ENCODE measurements at places on chromosomes 4 and X.

DNA sequence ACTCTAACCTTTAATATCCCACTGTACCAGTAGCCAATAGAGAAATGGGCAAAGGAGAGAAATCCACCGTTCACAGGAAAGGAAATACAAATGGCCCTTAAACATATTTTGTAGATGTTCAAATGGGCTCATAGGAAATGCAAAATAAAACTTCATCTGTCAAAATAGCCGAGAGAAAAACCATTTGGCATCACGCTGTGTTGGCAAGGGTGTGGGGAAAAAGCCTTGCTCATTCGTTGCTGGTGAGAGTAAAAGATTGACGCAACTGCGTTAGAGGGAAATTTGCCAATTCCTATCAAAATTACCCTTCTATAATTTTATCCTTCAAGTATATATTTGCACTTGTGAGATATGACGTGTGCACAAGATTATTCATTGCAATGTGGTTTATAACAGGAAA, 131.9 kb downstream of the EIF4E start:
- no peak for DNase-seq

- DNase-seq: no peak
Observed at GRCh38 chr4:683982-684622, 4.8 kb downstream of the SLC49A3 start.

GRCh38 chr4:113563691-113564378, 197.7 kb downstream of the CAMK2D start:
- DNase-seq: no peak

DNA sequence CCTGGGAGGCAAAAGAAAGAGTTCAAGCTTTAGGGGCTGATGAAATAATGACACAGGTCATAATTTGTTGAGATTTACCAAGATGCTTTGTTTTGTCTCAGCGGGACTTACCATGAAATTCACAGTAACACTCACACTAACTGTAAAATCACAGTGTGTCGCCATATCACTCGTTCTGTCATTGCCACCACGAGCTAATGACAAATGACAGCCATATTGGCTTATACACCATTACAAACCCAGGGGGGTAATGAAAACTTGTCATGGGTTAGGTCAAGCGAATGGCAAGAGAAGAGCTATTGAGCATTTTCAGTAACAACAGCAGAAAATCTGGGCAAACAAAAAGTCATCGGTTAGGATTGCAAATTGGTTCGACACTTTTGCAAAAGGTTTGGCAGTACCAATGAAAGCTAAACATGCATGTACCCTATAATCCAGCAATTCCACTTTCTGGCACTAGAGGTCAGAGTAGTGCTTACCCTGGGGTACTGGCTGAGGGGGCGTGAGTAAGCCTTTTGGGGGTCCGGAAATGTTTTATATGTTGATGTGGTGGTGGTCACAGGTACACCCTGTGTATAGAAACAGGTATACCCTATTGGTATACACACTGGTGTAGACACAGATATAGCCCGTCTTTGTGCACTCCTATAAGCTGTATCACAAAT, 83.9 kb upstream of the RAI2 start:
- no peak for DNase-seq

- no peak for DNase-seq
Observed at GRCh38 chr4:1466034-1466862, 60.0 kb upstream of the NKX1-1 start.

DNA sequence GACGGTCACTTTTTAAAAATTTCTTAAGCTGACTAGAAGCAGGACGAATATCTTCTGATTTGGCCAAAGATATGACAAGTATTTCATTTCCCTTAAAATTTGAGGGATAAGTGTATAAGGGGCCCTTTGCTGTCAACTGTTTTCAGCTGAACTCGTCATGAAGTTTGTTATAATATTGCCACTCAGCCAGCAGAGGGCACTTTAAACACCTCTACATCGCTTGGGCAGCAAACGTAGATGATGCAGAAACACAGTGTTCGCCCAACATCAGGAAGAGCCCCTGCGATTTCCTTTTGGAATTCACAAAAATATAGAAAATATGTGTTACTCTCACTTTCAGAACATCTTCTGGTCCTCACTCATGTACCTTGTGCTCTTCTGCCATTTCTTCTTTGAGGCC, 435.7 kb upstream of the FMR1 start:
- DNase-seq: no peak

DNA sequence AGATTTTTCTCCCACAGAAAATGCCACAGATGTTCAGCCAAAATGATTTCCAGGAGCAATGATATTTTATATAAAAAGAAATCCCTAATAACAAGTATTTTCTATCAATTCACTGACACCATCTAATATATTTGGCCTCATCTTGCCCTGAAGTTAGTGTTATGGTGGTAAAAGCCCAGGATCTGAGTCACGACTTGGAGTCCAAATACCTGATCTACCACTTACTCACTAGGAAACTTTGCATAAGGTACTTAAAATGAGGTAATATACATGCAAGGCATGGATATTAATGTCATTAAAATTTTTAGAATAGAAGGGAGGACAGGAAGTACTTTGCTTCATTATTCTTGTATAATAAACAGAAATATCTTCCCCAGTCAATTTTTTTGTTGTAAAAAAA, 16.3 kb downstream of the PPP3CA start:
- no peak for DNase-seq

GRCh38 chr4:87849612-87850011, 16.8 kb downstream of the MEPE start:
- no peak for DNase-seq

DNA sequence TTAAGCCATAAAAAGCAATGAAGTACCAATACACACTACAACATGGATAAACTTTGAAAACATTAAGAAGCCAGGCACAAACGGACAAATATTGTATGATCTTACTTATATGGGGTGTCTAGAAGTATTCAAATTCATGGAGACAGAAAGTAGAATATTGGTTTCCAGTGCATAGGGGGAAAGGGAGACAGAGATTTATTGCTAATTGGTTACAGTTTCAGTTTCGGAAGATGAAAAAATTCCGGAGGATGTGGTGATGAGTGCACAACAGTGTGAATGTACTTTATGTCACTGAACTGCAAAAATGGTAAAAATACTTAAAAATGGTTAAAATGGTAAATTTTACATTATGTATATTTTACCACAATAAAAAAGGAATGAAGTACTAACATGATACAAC, 5.1 kb upstream of the PRDX4 start:
- DNase-seq: no peak

DNA sequence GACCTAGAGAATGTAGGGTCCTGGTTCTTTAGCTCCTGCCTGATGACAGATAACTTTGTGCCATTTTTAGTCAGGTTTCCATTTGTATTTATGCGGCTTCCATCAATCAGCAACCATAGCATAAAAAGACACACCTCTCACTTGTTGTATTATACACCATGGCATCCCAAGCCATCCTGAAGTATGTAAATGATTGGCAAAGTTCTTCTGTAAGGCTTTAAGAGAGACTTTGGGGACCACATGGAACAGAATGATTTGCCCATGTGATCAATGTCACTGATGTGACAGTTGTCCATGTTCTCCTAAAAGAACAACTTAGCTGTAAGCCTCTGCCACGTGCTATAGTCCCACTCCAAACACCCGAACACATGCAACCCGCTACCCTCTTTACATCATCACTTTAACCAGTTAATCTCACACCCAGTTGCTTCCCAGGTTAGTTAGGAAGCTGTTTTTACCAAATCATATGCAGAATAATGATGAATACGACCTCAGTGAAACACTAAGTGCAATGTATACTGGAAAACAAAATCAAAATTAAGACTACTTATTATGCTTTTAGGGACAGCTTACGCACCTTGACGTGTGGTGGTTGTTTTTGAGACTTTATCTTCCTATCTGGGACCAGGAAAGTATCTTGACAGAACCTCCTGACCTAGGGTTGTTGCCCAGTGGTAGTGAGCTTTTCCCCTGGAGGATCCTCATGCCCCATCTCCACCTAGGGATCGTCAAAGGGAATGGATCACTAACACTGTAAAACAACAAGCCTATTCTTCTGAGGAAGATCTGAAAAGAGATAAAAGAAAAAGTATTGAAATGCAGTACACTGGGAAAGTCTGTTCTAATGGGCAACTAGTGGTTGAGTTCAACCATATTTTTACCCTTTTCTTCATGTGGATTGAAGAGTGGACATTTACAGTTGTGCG, 267.8 kb downstream of the CHIC1 start:
- DNase-seq: no peak

Measured in stimulated activated CD4-positive, alpha-beta T cell treated with anti-CD3 and anti-CD28 coated beads, Interleukin-1b, Interleukin-23, amount 100 ng/mL, for 1 hour (primary cell).